ENCODE measurements at places on chromosomes 1 and 21.

DNA sequence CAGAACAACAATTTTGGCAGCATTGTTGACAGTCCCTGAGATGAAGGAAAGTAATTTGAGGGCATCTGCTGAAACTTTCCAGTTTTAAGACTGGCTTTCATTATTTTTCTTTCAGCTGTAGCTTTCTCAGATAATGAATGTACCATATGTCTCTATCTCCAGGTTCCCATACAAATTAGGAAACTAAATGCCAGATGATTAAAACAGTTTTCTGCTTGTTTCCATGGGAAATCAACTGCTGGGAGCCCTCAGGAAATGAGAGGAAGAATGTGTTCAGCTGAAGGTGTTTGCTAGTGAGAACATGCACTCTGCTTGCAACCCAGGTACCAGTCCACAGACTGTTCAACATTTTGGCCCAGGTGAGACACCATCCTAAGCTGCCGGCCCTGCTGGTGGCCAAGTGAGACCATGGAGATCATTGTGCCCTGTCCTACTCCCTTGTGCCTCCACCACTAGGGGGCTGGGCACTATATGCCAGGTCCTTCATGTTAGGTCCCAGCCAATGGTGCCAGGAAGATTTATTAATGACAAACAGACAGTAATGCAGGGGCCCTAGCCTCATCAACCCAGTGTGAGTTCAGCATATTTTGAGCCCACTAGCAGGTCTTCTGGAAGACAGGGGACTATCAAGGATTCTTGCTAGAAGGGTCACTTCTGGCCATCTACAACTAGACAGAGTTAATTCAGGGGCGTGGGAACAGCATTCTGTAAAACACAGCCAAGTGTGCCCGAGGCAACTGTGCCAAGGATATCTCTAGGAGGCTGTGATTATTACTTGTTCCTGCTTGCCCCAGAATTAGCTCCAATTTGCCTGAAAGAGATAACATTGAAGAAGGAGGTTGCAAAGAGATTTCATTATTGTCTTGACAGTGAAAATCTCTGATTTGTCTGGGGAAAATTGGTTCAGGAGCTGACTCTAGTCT is 17.0 kb upstream of the LRRC8C start:
- no peak for DNase-seq

GRCh38 chr1:229221106-229222019 is 49.5 kb upstream of the RAB4A start:
- DNase-seq = no peak

DNA sequence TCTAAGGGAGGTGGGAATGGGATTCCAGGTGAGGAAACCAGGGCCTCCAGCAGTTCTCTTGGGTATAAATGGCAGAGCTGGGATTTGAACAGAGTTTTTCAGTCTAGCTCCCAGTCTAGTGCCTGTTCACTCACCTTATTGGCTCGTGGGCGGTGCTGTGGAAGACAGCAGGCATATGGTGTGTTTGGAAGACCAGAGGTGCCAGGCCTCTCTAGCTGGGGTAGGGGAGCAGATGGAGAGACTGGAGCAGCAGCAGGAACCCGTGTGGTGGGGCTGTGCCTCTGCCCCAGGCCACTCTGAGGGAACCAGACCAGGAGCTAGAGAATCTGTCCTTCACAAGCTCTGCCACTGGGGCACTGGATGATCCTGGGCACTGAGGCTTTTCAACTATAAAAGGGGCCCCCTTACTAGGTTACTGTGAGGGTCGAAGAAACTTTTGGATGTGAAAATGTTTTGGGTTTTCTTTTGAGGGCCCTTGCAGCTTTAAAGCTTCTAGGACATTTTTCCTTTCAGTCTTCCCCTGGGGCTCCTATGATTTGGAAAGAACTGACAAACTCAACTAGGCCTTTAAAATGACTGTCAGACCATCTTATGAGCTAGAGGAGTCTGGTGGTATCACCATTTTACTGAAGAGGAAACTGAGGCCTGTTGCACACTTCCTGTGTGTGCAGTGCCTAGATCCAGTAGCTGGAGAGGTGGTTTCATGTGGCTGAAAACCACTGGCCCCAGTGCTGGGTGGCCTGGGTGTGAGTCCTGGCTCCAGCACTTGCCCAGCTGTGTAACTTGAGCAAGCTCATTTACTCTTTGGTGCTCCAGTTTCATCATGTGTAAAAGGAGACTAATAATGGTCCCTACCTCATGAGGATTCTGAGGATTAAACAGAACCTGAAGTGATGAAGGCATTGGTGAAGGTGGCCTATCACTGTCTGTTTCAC is 6.1 kb downstream of the DMRTB1 start:
- no peak for DNase-seq

DNA sequence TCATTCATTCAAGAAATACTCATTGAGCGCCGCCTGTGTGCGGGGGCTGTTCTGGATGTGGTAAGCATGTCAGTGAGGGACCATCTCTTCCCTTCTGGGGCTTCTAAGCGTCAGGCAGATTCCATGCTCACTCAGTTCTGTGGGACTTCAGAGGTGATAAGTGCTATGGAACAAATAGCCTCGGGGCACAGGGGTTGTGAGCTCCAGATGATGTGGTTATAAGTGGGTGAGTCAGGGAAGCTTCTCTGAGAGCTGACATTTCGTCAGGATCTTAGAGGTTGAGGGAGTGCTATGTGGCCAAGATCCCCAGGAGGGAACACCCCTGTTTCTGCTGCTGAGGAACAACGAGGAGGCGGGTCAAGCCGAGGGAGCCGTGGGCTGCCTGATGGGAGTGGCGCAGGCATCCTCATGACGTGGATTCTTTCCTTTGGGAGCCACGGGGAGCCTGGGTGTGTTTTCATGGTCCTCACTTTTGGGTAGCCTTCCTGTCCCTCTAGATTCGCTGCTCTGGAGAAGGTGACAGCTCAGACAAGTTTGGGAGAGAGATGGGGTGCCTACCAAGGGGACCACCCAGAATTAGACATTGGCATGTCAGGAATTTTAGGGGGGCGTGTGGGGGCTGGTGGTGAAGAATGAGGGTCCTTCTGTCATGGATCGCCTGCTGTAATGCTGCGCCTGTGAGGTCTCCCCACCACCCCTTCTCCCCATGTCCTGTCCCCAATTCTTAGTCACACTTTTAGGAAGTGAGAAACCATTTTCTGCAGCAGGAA is 38.5 kb downstream of the HUNK start:
- peak; percentile 84 for DNase-seq

DNA sequence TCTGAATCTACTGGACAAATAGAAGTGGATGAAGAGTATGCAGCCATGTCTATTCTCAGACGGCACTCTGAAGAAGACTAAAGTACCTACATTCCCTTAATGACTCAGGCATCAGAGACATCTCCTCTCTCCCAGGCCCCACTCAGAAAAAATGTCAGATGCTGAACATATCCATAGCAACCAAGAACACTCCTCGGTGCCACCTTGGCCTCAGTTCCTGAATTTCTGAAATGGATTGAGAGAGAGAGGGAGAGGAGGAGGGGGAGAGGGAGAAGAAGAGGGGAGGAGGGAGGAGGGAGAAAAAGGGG is 16.0 kb upstream of the OVAAL start:
- DNase-seq = no peak

- no peak for DNase-seq
Measured at GRCh38 chr1:247375747-247376146, 40.2 kb upstream of the NLRP3 start.

DNA sequence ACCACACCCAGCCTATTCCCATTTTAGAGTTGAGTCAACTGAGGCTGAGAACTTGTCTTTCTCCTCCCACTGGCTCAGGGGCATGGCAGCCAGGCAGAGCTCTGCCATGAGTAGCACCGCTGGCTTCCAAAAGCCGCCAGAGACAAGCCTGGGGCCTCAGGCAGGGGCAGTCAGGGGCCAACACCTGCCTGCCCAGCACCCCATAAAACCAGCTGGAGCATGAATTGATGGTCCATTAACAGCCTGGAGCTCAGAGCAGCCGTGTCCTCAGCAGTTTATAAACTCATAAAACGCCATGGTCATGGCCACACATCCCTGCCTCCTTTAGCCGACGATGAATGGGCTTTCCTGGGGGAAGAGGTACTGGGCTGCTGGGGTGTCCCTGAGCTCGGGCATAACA is 50.6 kb upstream of the PAX7 start:
- no peak for DNase-seq

GRCh38 chr1:216926720-216927510 is 203.7 kb upstream of the ESRRG start:
- DNase-seq = no peak

GRCh38 chr1:242876030-242876429 is 351.5 kb upstream of the PLD5 start:
- no peak for DNase-seq

DNA sequence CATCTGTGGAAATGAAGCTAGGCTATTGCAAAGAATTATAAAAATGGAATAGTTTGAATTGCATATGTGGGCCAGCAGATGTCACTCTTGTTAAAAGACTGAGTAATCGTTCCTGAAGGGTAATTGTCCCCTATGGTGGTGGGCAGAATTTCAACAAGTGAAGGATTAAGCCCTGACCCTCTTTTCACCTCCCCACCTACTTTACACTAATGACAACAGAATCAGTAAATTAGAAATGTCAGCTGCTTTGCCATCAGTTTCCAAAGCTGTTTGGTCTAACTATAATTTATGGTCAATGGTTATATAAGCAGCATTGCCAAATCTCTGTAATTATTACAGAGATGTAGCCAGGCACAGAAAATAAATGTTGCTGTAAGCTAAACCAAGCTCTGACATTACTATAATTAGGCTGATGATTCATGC is 898.6 kb downstream of the AMY1C start:
- DNase-seq = no peak

DNA sequence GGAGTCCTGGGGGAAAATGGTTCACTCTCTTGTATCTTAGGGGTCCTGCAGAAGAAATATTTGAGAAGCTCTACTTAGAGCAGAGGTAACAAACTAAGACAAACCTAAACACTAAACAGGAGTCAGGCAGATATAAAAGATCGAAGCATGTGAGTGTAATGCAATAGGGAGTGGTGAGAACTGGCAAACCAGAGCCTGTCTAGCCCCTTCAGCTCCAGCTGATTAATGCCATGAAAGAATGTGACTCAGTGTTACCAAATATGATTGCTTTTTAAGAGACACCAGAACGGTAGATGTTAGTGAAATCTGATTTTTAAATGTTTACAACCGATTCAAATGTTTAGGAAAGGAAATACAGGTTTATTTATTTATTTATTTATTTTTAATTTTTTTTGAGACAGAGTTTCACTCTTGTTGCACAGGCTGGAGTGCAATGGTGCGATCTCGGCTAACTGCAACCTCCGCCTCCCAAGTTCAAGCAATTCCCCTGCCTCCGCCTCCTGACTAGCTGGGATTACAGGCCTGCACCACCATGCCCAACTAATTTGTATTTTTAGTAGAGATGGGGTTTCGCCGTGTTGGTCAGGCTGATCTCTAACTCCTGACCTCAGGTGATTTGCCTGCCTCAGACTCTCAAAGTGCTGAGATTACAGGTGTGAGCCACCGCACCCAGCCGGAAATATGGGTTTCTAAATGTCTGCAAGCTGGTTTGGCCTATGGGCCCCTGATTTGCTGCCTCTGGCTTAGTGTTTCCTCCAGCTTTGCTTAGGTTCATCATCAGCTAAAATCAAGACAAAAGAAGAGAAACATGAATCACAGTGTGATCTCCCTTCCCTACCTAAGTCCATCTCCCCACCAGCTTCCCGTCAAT is 12.2 kb downstream of the TXNIP start:
- no peak for DNase-seq

DNA sequence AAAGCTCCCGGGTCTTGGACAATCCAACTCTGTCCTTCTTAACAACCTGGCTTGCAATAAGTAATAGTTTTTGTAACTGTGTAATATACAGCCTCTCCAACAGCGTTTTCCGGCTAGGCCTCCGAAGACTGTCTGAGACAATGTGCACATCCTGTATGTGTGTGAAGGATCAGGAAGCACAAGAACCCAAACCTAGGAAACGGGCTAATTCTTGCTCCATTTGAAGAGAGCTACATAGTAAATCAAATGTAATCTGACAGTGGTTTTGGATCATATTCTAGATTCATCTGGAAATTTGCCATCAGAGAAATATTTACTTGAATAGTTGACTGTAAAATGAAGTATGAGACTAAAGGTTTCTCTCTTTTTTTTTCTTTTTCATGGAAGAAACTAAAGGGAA is 1.2 kb downstream of the GPR52 start:
- DNase-seq = no peak

DNA sequence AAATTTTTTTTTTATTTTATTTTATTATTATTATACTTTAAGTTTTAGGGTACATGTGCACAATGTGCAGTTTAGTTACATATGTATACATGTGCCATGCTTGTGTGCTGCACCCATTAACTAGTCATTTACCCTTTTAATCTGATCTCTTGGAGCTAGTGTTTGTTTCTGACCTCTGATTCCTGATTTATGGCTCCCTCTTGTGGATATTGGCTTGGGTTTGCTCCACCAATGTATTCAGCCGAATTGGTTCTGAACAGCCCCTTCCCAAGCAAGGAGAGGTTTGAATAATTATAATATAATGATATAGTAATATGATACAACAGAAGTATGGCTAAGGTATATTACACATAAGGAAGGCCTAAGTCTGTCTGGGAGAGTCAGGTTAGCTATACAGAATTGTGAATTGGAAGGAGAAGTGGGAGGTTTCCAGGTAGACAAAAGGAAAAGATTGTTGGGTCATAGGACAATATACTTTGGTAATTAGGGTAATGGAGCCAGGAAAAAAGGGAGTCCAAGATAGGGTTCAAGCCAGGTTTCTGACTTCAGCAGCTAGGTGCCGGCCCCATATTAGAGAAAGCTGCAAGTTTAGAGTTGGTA is 53.1 kb upstream of the HMCN1 start:
- no peak for DNase-seq

DNA sequence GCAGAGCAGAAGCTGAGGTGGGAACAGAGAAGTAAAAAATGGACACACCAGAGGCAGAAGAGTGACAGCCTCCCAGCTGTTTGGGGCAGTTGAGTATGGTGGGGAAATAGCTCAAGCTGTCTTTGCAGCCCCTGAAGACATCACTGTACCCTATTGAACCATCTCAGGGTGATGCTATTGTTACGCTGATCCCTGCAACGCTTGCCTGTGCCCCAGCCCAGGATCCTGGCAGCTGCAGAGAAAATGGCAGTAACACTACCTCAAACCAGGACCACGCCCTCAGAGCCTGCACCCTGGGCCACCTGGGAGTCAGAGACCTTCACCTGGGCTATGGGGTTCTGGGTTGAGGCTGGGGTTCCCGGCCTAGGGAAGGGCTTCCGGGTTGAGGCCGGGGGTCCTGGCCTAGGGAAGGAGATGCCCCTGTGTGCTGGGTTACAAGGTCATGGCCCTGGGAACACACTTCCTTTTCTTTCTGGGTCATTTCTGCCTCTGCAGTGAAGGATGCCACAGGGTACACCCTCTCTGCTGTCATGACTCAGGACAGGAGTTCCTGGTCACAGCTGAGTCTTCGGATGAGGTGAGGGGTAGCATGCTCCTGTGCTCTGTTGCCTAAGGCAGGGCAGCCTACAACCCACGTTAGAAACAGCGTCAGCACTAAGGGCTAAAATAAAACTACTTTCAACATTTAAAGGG is 11.6 kb downstream of the BSND start:
- DNase-seq = no peak

DNA sequence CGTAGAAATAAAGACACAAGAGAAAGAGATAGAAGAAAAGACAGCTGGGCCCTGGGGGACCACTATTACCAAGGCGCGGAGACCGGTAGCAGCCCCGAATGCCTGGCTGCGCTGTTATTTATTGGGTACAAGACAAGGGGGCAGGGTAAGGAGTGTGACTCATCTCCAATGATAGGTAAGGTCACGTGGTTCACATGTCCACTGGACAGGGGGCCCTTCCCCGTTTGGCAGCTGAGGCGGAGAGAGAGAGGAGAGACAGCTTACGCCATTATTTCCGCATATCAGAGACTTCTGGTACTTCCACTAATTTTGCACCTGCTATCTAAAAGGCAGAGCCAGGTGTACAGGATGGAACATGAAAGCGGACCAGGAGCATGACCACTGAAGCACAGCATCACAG is 4.1 kb upstream of the TPRG1L start:
- no peak for DNase-seq

All from T1000 (cell line).